ENCODE measurements at places on chromosomes 7 and 10.

- DNase-seq = no peak
Measured at GRCh38 chr7:40402661-40403060, 267.9 kb downstream of the SUGCT start.

GRCh38 chr10:22693371-22693784 lies 21.0 kb downstream of the PIP4K2A start:
- no peak for DNase-seq

DNA sequence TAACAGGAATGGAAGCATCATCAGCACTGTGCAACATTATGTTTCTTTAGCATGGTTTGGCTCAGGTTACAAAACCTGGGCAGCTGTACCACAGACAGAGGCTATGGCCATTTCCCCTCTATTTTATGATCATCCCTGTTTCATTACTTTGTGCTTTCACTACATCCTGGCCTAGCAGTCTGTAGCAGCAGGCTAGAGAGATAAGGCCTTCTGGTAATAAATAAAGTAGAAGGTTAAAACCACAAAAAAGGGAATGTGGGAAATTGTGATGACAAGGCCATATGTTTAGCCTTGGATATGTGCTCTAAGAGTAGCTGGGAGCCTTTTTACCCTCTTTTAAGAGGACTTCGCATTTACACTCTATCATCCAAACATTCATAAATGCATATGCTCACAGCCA lies 266.2 kb upstream of the PHF14 start:
- DNase-seq = no peak

GRCh38 chr10:53091574-53091973 lies 319.0 kb upstream of the MBL2 start:
- no peak for DNase-seq

DNA sequence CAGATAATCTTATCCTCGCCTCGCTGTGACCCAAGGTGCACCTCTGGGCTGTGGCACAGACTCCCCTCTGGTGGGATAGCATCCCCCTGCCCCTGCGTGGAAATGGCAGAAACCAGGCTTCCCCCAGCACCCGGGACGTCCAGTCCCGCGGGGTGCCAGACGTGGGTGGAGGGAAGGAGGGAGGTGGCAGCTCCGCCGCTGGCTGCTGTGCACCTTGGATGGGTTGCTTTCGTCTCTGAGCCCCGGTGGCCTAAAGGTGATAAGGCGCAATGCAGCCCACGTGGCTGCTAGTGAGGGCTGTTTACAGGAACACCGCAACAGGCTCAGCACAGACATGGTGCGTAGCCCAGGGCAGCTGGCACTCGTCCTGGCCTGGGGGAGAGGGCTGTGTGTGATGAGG lies 13.6 kb upstream of the PDGFA start:
- no peak for DNase-seq

DNA sequence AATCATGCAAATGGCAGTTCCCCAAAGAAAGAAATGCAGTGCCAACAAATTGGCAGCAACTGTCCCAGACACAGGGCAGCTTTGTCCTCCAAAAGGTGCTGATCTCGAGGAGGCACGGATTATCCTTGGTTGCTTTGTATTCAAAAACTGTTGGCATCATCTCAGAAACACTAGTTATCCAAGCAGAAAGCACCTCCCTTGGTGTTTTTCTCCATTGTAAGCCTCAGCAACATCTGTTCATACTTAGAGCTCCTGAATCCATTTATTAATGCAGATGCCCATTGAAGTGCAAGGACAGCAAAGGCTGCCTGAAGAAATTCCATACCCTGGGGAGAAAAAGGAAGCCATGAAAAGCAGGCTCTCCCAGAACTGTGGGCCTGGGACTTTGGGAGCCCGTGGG lies 1.1 kb upstream of the NPS start:
- DNase-seq = no peak

DNA sequence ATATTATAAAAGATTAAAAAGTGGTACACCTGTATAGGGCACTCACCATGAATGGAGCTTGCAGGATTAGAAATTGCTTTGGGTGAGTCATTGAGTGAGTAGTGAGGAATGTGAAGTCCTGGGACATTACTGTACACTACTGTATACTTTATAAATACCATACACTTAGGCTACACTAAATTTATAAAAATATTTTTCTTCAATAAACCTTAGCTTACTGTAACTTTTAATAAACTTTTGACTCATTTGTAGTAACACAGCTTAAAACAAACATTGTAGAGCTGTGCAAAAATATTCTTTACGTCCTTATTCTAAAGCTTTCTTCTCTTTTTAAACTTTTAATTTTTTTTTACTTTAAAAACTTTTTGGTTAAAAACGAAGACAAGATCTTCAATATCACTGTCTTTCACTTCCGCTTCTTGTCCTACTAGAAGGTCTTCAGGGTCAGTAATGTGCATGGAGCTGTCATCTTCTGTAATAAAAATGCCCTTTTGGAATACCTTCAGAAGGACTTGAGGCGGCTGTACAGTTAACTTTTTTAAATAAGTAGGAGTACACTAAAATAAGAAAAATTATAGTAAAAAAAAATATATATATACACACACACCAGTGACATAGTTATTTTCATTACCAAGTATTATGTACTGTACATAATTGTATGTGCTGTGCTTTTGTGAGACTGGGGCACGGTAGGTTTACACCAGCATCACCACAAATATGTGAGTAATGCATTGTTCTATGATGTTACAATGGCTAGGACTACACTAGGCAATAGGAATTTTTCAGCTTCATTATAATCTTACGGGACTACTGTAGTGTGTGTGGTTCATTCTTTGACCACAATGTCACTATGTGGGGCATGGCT lies 3.5 kb downstream of the STK31 start:
- DNase-seq = no peak

GRCh38 chr7:71716690-71717089 lies 584.7 kb downstream of the GALNT17 start:
- DNase-seq = no peak

- no peak for DNase-seq
Measured at GRCh38 chr10:69818676-69819239, 17.1 kb downstream of the COL13A1 start.

DNA sequence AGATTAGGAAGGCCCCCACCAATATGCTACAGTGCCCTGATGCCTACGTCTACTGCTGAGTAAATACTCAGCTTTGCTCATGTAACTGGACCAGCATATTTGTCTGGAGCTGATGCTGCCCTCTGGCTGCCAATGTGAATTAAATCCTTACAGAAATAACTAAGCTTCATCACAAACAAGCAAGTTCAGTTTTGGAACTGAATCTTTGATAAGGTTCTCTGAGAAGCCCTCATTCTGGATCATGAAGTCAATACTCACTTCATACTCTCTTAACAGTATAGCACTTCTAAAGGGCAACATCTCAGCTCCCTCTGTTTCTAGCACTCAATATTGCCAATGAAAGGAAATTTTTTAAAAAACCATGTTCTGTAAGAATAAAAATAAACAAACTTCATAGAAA lies 246.7 kb downstream of the ETV1 start:
- DNase-seq = no peak
